Upper lobe of right lung (tissue), 1 donor: ENCODE measurements at places on chromosomes 11 and 22. TPM values are rescaled to one million over a fixed set of nuclear protein-coding genes. Genes with fewer than 3 reads are reported as not detected.

Gene OR6T1
- not detected for total RNA-seq

Gene RAB6A
- total RNA-seq = 137 TPM

Gene OR6A2
- not detected for total RNA-seq

Gene TRAPPC4
- 44.6 TPM for total RNA-seq

Gene C11orf91
- 1.5 TPM for total RNA-seq

Gene SHISA8
- not detected for total RNA-seq

Gene PNPLA5
- total RNA-seq = not detected

Gene TMPRSS5
- 0.69 TPM for total RNA-seq

Gene PISD
- total RNA-seq = 51.2 TPM

Gene ARHGAP1
- total RNA-seq = 62.8 TPM

Gene ZNF280B
- 0.49 TPM for total RNA-seq

Gene P2RX6
- 2.2 TPM for total RNA-seq

Gene FREY1
- 0.75 TPM for total RNA-seq

Gene MAPK11
- total RNA-seq = 26.1 TPM

Gene CRYBB2
- total RNA-seq = not detected

Gene ASCL2
- 2.2 TPM for total RNA-seq

Gene FGF19
- not detected for total RNA-seq

Gene MUC15
- 10.5 TPM for total RNA-seq

Gene LRRC4C
- total RNA-seq = 2.2 TPM

Gene PES1
- 46.5 TPM for total RNA-seq

Gene VSIG10L2
- total RNA-seq = not detected

Gene USH1C
- total RNA-seq = not detected

Gene ANKK1
- not detected for total RNA-seq

Gene GGT5
- 66.5 TPM for total RNA-seq

Gene MCAM
- 134 TPM for total RNA-seq

Gene IFITM10
- 7.9 TPM for total RNA-seq

Gene ZP1
- total RNA-seq = not detected

Gene SCGB1A1
- total RNA-seq = 5.4 TPM

Gene CFAP300
- total RNA-seq = 2.3 TPM

Gene OR2AT4
- total RNA-seq = not detected

Gene FAU
- 754 TPM for total RNA-seq

Gene MS4A18
- not detected for total RNA-seq

Gene QSER1
- 26.3 TPM for total RNA-seq

Gene TRIM6
- 2.4 TPM for total RNA-seq

Gene TSSK2
- total RNA-seq = not detected

Gene MMP13
- total RNA-seq = not detected

Gene HSPB2
- 9.2 TPM for total RNA-seq

Gene GAL3ST3
- total RNA-seq = not detected

Gene TPBGL
- total RNA-seq = 0.64 TPM

Gene GSC2
- total RNA-seq = not detected

Gene TALDO1
- 196 TPM for total RNA-seq

Gene SMTNL1
- total RNA-seq = not detected

Gene OR52N4
- 0.93 TPM for total RNA-seq

Gene MS4A6E
- total RNA-seq = not detected

Gene WT1
- total RNA-seq = 1.5 TPM

Gene APOA4
- not detected for total RNA-seq

Gene TMEM191C
- 4.0 TPM for total RNA-seq

Gene MRPL48
- total RNA-seq = 21.4 TPM

Gene PPP2R5B
- 29.4 TPM for total RNA-seq

Gene UCP3
- 2.6 TPM for total RNA-seq

Gene CDCA5
- 1.7 TPM for total RNA-seq

Gene OR10A2
- not detected for total RNA-seq

Gene SMC1B
- not detected for total RNA-seq
